ENCODE measurements at places on chromosomes 7 and 10.

DNA sequence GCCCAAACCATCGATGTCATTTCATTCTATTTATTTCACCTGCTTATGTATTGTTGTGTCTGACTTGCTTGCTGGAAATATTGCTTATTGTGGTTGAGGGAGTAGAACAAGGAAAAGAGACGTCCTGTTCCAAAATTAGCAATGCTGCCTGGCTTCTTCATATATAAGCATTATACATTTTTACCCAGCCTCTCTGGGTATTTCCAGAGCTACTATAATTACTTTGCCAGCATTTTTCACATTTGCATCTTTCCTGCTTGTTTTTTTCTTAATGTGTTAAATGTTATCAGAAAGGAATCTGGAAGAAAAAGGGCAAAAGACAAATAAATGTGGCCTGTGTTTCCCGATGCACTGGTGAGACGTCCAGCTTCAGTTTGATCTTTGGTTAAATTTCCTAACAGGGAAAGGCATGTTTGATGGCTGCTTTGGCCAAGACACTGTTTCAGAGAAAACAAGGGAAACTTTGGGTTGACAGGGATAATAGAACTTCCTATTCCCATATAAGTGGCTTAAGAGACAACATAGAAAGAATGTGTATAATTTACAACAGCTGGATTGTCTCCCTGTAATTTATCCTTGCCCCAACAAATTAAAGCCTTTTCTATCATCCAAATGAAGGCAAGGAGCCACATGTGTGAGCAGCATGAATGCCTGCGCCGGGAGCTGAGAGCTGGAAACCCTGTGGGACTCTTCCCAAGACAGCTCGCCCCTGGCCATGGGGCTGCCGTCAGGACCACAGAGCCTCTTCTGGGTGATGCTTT lies 671.1 kb upstream of the CELF2 start:
- DNase-seq: no peak

DNA sequence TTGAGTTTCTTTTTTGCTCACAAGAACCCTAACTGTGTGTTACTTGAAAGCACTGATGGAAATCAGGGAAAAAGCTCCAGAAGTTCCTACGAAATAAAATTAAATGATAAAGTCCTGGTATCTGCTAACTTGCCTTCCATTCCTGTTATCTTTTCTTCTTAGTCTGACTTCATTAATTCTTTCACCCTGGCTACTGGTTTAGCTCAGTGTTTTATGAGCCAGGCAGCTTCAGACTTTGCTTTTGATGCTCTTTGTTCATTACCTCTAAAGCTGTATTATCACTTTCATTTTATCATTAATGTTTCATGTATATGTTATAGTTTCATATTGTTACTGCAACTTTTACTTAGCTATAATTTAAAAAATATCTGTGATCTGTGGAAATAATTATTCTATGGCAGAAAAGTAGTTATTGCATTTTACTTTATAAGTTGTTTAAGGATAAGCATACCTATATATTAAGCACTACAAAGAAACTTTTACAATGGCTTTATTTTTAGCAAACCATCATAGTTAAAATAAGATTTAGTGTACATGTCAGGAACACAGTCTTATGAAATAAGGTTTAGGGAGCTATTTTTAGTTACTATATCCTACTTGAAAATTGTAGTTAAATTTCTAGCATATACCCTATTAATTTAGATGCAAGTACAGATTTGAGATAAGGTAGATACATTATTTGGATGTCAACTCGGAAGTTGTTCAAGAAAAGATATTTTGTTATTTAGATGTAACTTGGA lies 19.3 kb downstream of the PTEN start:
- DNase-seq: no peak

- DNase-seq: no peak
Measured at GRCh38 chr10:96387161-96387560, 28.4 kb upstream of the OPALIN start.

GRCh38 chr7:142910481-142910880 lies 23.1 kb downstream of the TRPV5 start:
- DNase-seq: no peak

DNA sequence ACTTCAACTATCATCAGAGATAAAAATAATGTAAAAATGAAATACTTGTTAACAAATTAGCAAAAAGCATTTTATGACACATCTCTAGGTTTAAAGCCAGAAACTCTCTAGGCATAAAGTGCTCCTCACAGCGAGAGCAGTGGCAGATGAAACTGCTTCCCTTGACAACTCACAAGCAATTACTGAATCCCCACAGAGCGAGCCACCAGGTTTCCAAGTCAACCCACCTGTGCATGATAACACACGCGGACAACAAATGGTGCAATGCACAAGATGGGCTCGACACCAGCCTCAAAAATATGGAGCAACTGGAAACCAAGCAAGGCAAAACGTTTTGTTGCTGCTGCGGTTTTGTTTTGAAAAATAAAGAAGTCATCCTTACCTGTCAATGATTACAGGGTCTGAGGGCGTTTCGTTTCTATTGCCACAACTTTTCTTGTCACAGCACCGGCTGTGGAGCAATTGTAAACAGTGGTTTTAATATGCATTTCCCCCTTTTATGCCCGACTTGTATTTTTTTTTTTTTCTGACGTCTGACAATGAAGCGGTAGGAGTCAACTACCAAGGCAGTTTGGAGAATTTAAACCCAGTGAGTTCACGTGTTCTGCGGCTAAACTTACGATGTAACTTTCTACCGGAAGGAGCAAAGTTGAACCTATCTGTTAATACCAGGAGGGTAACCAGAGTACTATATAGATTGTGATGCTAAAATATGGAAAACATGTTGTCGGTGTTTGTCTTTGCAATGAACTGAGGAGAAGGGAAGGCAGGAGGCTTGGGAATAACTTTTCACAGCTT lies 7.0 kb downstream of the EBF3 start:
- DNase-seq: no peak

DNA sequence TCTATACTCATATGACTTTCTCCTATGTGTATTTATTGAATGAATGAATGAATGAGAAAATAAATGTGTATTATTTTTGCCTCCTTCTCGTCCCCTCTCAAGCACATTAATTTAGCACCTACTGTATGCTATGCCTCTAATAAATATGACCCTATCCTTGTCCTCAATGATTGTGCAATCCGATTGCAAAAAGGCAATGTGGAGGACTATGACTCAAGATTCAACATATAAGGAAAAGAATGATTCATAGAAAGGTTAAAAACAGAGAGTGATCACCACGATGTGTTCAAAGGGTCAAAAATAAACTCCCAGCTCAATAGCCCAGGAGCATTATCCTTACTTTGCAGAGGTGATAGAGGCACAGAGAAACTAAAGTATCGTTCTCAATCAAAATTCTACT lies 322.8 kb upstream of the SORCS1 start:
- DNase-seq: no peak

GRCh38 chr10:80542053-80542452 lies 4.4 kb downstream of the SH2D4B start:
- no peak for DNase-seq

DNA sequence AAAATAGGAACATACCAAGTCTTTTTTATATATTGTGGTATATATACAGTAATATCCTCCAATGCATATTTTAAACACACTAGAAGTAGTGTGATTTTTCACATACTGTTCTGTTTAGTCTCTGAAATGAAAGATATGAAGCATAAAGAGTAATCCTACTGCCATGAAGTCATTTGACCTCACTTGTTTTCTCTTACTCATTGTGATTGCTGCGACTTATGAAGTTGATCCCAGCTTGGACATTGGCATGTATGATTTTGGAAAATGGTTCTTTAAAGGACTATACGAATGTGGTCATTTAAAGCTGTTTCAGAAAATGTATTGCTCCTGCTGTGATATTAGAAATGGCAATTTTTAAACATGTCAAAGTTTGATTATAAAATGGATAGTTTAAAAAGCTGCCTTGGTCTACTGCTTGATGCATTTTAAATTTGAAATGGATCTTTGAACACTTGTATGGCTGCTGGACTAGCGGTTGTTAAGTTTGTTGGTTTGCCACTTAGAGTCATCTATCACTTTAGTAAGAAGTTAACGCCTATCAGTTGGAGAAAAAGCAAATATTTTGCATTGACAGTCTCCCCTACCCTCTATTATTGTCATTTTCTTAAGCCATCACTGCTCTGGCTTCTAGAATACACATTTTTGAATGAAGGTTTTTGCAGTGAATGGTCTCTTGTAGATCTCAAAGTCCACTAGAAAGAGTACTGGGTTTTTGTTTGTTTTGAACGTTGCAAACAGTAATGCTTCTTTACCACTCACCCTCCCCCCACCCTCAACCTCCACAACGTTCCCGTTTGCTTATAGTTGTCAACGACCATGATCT lies 881 bp upstream of the PCGF5 start:
- DNase-seq: no peak

GRCh38 chr10:7161484-7162250 lies 249.2 kb downstream of the SFMBT2 start:
- DNase-seq: no peak

DNA sequence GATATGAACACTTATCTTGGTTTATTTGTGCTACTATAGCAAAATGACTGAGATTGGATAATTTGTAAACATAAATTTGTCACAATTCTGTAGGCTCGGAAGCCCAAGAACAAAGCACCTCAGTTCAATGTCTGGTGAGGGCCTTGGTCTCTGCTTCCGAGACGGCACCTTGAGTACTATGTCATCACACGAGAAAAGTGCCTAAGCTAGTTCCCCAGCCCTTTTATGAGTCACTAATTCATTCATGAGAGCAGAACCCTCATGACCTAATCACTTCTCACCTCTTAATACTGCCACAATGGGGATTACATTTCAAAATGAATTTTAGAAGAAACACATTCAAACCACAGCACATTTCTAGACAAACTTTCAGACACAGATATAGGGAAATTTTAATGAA lies 52.0 kb upstream of the PRSS1 start:
- DNase-seq: no peak

GRCh38 chr7:84117304-84117703 lies 77.3 kb downstream of the SEMA3A start:
- DNase-seq: no peak

- no peak for DNase-seq
Measured at GRCh38 chr7:25845464-25845863, 306.5 kb upstream of the NFE2L3 start.

GRCh38 chr7:16402091-16402490 lies 19.2 kb downstream of the CRPPA start:
- no peak for DNase-seq

DNA sequence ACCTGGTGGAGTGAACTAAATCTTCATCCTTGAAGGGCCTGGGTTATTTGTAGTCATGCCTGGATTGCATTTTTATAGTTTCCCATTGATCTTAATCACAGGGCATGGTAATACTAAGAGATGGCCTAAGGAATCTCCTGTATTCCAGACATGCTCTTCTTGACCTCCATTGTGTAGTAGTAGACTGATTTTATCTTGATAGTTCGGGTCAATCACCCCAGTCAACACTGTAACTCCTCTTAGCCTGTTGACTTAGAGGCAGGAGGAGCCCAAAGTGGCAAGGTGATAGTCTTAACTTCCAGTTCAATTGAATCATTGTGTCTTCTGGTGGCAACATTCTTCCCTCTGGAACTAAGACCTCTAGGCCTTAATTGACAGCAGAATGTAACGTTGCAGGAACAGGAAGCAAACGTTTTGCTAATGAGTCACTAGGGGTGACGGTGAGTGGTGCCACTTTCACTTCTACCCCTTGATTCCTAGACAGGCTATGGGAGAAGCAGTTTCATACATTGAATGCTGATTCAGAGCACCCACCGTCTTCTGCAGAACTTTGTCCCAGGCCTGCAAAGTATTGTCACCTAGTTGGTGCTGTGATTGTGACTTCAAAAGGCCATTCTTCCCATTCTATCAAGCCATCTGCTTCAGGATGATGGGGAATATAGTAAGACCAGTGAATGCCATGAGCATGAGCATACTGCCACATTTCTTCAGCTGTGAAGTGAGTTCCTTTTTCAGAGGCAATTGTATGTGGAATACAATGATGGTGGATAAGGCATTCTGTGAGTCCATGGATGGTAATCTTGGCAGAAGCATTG lies 24.0 kb upstream of the PAPSS2 start:
- DNase-seq: no peak

GRCh38 chr7:18976715-18977471 lies 140.5 kb downstream of the TWIST1 start:
- DNase-seq: no peak

DNA sequence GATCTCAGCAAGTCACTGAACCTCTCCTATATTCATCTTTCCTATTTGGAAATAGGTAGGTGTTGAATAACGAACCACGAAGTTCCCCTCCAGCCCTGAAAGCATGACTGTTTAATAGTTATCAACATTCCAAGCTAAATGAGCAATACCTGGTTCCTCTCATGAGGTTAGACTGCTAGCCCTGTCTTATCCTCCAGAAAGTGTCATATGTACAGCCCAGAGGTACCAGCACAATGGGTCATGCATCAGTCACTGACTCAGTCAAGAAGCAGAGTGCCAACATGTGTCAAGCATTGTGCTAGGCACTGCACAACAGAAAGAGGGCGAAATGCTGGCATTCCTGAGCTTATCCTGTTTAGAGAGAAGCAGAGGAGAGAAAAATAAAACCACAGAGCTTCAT lies 70.0 kb downstream of the AMPH start:
- no peak for DNase-seq

Measured in occipital lobe (tissue), 3 donors.